ENCODE measurements at places on chromosomes 2 and 18.

GRCh38 chr2:71122387-71123298 lies 7.4 kb downstream of the MCEE start:
- no peak for DNase-seq

- DNase-seq = no peak
Measured at GRCh38 chr2:218130377-218130776, 4.5 kb downstream of the CXCR2 start.

DNA sequence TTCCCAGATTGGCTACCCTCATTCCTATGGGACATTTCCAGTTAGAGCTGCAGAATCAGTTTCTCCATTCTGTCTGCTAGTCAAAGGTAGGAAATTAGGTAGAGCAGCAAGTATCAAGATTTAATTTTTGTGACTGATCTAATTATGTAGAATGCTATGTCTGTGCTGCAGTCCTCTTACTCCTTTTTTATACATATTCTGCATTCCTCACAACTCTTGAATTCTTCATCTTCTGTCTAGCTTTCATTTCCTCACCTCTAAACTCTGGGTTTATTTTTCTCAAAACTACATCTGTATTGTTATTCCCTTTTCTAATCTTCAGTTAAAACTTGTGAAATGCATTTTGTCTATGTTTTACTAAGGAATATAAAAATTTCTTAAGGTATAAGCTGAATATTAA lies 8.6 kb downstream of the SGO2 start:
- DNase-seq = no peak

DNA sequence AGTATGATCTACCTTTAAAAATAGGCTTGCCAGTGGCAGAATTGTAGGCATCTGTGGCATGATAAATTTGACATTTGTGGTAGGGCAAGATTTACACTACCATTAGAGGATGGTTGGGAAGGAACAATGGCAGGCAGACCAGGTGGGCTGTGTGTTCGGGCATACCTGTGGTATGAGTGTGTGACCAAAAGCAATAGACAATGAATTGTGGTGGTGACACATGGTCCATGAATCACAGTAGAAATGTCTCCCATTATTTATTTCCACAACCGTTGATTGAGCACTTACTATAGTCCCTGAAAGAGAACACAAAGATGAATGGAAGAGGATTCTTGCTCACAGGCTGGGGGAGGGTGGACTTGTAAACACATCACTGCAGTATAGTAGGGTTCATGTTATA lies 29.9 kb upstream of the RUFY4 start:
- DNase-seq = no peak

GRCh38 chr18:4236940-4237663 lies 218.0 kb downstream of the DLGAP1 start:
- no peak for DNase-seq

DNA sequence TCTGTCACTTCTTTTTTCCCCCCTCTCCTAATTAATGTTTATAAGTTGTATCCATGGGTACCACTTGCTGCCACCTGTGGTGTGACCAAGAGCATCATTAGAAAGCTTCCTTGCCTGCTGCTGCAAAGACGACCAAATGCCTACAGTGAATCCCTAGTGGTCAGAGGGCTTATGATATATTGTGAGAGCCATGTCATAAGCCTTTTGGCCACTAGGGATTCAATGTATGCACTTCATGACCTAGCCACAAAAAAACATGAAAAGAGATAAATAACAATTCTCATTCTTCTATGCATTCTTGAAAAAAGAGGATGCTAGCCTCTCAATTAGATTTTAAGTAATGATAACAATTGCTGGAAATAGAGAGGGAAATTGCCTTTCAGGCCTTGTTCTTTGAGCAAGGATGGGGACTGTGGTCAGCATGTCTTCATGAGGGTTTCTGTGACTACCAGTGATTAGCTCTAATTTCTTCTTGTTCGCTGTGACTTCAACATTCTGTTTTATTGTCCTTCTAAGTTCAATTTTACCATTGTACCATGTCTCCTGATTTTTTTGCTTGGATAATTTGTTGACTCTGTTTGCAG lies 435.3 kb downstream of the TGIF1 start:
- no peak for DNase-seq

- no peak for DNase-seq
Measured at GRCh38 chr2:181586569-181587081, 70.3 kb downstream of the CERKL start.

DNA sequence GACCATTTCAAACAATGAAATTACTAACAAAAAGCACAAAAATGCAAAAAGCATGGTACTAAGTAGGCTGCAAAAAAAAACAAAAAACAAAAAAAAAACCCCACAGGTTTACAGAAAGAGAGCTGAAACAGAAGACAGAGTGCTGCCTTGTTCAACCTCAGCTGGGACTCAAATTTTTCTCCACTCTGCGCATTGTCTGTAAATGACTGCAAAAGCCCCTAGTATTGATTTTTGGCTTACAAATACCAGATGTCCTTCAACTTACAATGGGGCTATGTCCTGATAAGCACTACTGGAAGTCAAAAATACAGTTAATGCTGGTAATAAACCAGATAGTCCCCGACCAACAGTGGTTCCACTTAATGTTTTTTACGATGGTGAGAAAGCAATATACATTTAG lies 42.2 kb downstream of the UBE2E3 start:
- no peak for DNase-seq

- DNase-seq = no peak
Measured at GRCh38 chr2:33672389-33672788, 73.3 kb upstream of the FAM98A start.

Measured in activated CD8-positive, alpha-beta memory T cell treated with anti-CD3 and anti-CD28 coated beads for 1 hour (primary cell).